ENCODE measurements at places on chromosomes 13 and 19. TPM values are rescaled to one million over a fixed set of nuclear protein-coding genes. Genes with fewer than 3 reads are reported as not detected.

- no peak for DNase-seq
- H3K4me3 ChIP-seq: no peak overlapping the region
- no peaks in the 10 kb centered on the region for H3K27me3 ChIP-seq
- H3K4me1 ChIP-seq: no peaks in the 10 kb centered on the region
Measured at GRCh38 chr19:30330266-30330665, 41.9 kb upstream of the ZNF536 start.

GRCh38 chr13:86741762-86742285 is 929.3 kb upstream of the SLITRK5 start:
- H3K4me1 ChIP-seq: no peaks in the 10 kb centered on the region
- no peaks in the 10 kb centered on the region for H3K36me3 ChIP-seq
- H3K27me3 ChIP-seq: no peaks in the 10 kb centered on the region
- H3K4me3 ChIP-seq: no peak overlapping the region
- DNase-seq: no peak

DNA sequence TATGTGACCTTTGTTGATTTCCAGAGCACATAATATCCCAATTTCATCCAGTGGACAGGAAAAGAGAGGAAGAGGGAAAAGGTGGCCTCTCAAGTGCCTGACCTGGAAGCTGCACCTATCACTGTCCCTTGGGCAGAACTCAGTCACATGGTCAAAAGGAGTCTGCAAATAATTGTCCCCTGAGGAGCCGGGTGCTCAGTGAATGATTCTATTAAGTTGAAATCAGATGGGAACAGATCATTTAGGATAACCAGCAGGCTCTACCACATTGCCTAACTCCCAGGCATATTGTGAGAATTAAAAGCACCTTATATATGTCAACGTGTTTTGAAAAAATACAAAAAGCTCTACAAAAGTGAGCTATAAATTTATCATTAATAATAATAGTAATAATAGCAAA is 6.8 kb downstream of the KL start:
- no peaks in the 10 kb centered on the region for H3K27me3 ChIP-seq
- no peak for DNase-seq
- H3K36me3 ChIP-seq: no peaks in the 10 kb centered on the region
- H3K27ac ChIP-seq: no peak overlapping the region

DNA sequence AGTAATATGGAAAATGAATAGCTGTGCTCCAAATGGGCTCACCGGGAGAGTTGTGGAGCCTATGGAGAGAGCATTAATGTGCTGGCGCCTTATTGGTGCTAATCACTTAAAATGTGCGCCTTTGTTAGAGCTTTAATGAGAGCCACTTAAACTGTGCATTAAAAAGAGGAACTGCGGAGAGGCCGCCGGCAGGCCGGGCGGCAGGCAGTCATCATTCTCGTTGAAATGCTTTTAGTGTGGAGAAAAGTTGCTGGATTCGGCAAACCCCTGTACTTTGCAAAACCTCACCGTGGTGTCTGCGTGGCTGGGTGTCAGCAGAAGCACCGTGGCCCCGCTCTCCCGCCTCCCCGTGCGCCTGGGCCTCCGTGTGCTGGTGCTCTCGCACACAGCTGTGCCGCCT is 105.5 kb downstream of the KDM4B start:
- H3K4me1 ChIP-seq: no peaks in the 10 kb centered on the region
- no peak overlapping the region for H3K27ac ChIP-seq
- no peak overlapping the region for H3K4me3 ChIP-seq
- no peak for DNase-seq
- H3K27me3 ChIP-seq: no peaks in the 10 kb centered on the region

- H3K36me3 ChIP-seq: no peaks in the 10 kb centered on the region
- DNase-seq: no peak
- H3K27ac ChIP-seq: no peak overlapping the region
- H3K27me3 ChIP-seq: no peaks in the 10 kb centered on the region
- H3K4me1 ChIP-seq: no peaks in the 10 kb centered on the region
- H3K4me3 ChIP-seq: no peak overlapping the region
Measured at GRCh38 chr13:45368571-45368970, 27.6 kb upstream of the TPT1 start.

DNA sequence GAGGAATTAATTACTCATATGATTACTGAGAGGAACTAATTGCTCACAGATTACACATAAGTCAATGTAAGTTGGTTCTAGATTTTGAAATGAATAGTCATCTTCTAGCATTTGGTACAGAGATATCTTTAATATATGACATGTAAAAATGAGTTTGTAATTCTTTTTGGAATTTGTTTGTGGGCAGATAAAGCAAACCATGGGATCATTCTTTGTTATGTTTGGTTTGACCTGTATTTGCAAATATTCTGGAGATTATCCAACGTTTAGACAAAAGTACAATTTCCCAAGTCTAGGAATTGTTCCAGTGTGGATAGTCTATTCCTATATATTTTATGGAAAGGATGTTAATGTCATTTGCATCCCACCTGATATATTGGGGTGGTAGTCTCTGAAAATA is 309.6 kb upstream of the EDNRB start:
- no peak overlapping the region for H3K4me3 ChIP-seq
- H3K27me3 ChIP-seq: no peaks in the 10 kb centered on the region
- no peak overlapping the region for H3K27ac ChIP-seq

- no peak overlapping the region for H3K4me3 ChIP-seq
- no peak overlapping the region for H3K27ac ChIP-seq
- peaks cover 1% of the 10 kb centered on the region for H3K27me3 ChIP-seq
- no peak for DNase-seq
- no peaks in the 10 kb centered on the region for H3K4me1 ChIP-seq
- no peaks in the 10 kb centered on the region for H3K36me3 ChIP-seq
Measured at GRCh38 chr13:30757026-30757742, 21.8 kb downstream of the ALOX5AP start.

DNA sequence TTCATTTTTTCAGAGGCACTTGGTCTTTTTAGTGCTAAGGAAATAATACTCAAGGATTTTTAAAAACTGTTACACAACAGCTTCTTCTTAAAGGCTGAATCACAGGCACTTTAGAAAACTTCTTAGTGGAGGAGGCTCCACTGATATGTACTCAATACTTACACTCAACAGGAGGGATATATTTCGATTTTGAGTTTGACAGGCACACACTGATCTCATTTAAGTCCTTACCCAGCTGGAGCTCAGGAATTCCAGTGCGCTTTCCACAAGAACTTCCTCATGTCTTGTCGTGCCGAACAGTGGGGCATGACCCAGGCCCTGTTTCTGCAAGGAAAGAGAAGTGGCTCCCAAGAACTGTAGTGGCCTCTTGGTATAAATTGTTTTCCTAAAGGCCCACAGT is 103.8 kb downstream of the RGCC start:
- no peak overlapping the region for H3K27ac ChIP-seq
- H3K4me1 ChIP-seq: no peaks in the 10 kb centered on the region
- no peak for DNase-seq
- H3K27me3 ChIP-seq: no peaks in the 10 kb centered on the region
- H3K4me3 ChIP-seq: no peak overlapping the region

GRCh38 chr19:28941833-28942232 is 271.1 kb downstream of the UQCRFS1 start:
- H3K27me3 ChIP-seq: no peaks in the 10 kb centered on the region
- H3K27ac ChIP-seq: no peak overlapping the region
- DNase-seq: no peak
- no peaks in the 10 kb centered on the region for H3K4me1 ChIP-seq
- H3K4me3 ChIP-seq: no peak overlapping the region

DNA sequence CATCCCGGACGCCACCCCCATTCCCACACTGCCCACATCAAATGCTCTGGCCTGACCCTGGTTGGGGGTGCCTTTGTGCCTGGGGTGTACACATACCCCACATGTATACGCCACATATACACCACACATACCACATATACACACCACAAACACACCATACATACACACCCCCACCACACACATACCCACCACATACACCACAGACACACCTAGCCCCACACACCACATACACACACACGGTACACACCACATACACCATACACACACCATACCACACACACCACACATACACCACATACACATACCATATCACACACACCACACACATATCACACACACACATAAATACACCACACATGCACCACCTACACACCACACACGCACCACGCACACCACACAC is 10.2 kb downstream of the ERFL start:
- DNase-seq: no peak
- H3K36me3 ChIP-seq: no peaks in the 10 kb centered on the region
- no peaks in the 10 kb centered on the region for H3K4me1 ChIP-seq
- H3K27ac ChIP-seq: no peak overlapping the region
- no peak overlapping the region for H3K4me3 ChIP-seq

Gene ZNF440
- total RNA-seq: 16.1 TPM

Gene ZNF823
- total RNA-seq: 5.1 TPM

Gene TRIM28
- total RNA-seq: 167 TPM
